Esophagus squamous epithelium (tissue), 5 donors: ENCODE measurements at places on chromosomes 13 and 19.
A peak's percentile ranks its signal among the peaks of the same experiment; 100 is the strongest.

- no peak overlapping the region for H3K4me3 ChIP-seq
- no peak for DNase-seq
- no peaks in the 10 kb centered on the region for H3K36me3 ChIP-seq
- H3K27me3 ChIP-seq = no peaks in the 10 kb centered on the region
- H3K4me1 ChIP-seq = no peaks in the 10 kb centered on the region
- no peak overlapping the region for H3K27ac ChIP-seq
These were observed 212.7 kb downstream of the DIAPH3 start for GRCh38 chr13:59951011-59951410.

DNA sequence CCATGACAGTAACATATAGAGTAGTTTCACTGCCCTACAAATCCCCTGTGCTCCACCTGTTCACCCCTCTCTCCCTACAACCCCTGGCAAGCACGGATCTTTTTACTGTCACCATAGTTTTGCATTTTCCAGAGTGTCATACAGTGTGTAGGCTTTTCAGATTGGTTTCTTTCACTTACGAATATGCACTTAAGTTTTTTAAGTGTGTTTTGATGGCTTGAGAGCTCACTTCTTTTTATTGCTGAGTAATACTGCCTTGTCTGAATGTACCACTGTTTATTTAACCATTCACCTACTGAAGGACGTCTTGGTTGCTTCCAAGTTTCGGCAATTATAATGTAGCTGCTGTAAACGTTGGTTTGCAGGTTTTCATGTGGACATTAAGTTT, 175.1 kb downstream of the ITGBL1 start:
- H3K4me1 ChIP-seq = peaks cover 4% of the 10 kb centered on the region
- no peaks in the 10 kb centered on the region for H3K27me3 ChIP-seq
- no peak overlapping the region for H3K27ac ChIP-seq
- no peak for DNase-seq

DNA sequence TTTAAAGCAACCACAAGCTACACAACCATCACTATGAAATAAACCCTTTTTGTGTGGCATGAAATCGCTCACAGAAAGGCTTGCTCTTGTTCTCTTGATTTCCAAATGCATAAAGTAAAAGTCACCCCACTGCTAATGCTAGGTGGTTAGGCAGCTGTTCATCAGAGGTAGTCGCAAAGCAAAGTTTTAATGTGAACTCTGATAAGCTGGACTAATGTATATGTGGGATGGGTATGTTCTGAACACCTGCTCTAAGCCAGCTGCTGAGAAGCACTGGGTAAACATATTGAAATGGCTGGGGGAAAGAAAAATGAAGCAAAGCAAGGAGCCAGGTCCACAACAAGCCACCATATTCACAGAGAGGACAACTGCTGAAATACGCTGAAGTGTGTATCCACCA, 142.3 kb downstream of the KLF12 start:
- H3K4me1 ChIP-seq = no peaks in the 10 kb centered on the region
- DNase-seq = no peak
- no peaks in the 10 kb centered on the region for H3K36me3 ChIP-seq

DNA sequence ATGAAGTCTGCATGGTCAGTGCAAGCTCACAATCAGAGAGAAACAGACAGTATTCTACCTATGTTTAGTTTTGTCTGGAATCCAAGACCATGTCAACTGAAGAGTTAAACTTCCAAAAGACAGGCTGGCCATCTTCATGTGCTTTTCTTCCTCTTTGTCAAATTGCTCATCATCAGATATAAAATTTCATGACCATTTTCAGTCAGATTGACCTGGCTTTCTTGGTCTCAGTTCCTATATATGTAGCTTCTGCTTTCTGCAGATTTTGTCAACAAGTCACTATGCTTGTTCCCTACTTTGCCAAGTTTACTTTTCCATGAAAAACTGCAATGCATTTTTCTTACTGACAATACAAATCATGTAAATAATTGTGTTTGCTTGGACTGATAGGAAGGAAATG, 13.9 kb downstream of the SLC46A3 start:
- H3K4me1 ChIP-seq = peaks cover 16% of the 10 kb centered on the region
- no peak for DNase-seq
- no peaks in the 10 kb centered on the region for H3K27me3 ChIP-seq
- no peak overlapping the region for H3K4me3 ChIP-seq
- H3K36me3 ChIP-seq = peaks cover 5% of the 10 kb centered on the region

DNA sequence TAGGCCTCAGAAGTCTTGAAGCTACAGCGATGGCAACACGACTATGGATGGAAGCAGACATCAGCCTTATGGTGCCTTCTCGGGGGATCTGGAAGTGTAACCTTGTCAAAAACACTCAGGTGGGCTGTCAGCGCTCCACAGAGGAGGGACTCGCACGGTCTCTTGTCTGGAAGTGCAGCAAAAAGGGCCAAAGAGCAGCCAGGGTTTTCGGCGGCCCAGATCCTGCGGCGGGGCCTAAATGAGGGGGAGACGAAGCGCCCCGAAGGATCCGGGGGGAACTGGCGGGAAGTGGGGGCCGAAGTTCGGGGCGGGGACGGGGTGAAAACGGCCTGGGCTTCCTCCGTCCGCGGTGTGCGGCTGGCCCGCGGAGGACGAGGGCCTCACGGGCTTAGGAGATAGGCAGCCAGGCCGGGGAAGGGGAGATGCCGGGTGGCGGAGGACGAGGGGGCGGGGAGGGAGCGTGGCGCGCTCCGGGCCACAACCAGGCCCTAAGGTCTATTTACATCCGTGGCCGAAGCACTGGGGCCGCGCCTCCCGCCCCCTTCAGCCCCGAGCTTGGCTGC, 637 bp downstream of the RANBP3 start:
- peak overlapping the region; percentile 97 for H3K27ac ChIP-seq
- H3K36me3 ChIP-seq = peaks cover 37% of the 10 kb centered on the region
- no peak for DNase-seq
- H3K4me3 ChIP-seq = peak overlapping the region; percentile 84
- no peaks in the 10 kb centered on the region for H3K27me3 ChIP-seq

GRCh38 chr19:18832306-18833140, 764 bp downstream of the UPF1 start:
- H3K36me3 ChIP-seq = no peaks in the 10 kb centered on the region
- H3K27me3 ChIP-seq = no peaks in the 10 kb centered on the region
- DNase-seq = no peak
- peak overlapping the region; percentile 93 for H3K27ac ChIP-seq

GRCh38 chr13:100045355-100045754, 43.5 kb upstream of the PCCA start:
- H3K27ac ChIP-seq = no peak overlapping the region
- no peak overlapping the region for H3K4me3 ChIP-seq
- DNase-seq = no peak
- H3K27me3 ChIP-seq = no peaks in the 10 kb centered on the region

DNA sequence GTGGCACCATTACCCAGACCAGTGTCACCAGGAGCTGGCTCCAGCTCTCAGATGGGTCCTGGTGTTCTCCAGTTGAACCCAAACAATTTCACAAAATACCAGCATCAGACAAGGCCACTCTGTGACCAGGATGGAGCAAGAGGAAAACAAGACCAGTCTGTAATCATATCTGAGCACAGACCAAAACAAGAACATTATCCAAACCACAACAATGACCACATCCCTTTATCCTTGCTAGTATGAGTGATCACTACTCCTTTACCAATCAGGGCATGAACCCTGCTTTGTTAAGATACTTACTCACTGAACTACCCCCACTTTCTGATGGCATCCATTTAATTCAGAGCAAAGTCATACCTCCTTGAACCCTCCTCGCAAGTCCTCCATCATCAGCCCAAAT, 145.9 kb downstream of the NUFIP1 start:
- H3K27me3 ChIP-seq = no peaks in the 10 kb centered on the region
- H3K27ac ChIP-seq = no peak overlapping the region
- H3K36me3 ChIP-seq = no peaks in the 10 kb centered on the region
- no peak for DNase-seq
- no peak overlapping the region for H3K4me3 ChIP-seq
- H3K4me1 ChIP-seq = peaks cover 2% of the 10 kb centered on the region

DNA sequence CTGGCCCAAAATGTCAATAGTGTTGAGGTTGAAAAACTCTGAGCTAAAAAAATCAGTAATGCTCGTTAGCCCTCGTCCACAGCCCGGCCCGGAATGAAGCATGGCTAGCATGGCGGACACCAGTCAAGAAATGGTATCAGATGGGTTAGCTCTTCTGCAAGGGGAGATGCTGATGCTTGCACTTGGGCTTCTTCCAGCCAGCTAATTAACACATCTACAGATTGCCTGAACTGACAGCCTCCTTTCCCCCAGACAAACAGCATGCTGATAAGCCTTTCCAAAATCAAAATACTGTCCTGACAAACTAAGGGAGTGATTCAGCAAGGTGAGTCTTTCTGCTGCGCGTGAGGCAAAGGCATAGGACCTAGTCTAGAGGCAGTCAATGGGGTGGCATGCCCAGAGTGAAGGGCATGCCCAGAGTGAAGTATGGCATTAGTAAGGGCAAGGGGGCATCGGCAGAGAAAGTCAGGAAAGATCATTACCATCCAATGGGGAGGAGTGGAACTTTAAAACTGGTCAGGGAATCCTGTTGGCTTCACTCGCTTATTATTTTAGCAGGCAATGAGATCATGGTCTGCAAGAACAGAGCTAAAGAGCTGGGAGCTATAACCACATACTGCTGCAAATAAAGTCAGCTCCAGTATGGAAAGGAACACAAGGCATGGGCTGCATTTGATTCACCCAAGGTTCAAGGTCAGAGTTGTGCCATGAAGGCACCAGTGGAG, 30.2 kb upstream of the UBE2L5 start:
- no peak for DNase-seq
- no peaks in the 10 kb centered on the region for H3K36me3 ChIP-seq
- no peak overlapping the region for H3K27ac ChIP-seq
- peaks cover 9% of the 10 kb centered on the region for H3K4me1 ChIP-seq
- no peak overlapping the region for H3K4me3 ChIP-seq

GRCh38 chr13:20173116-20173746, 12.4 kb upstream of the GJA3 start:
- no peaks in the 10 kb centered on the region for H3K36me3 ChIP-seq
- DNase-seq = no peak
- no peaks in the 10 kb centered on the region for H3K27me3 ChIP-seq
- H3K4me3 ChIP-seq = no peak overlapping the region
- no peak overlapping the region for H3K27ac ChIP-seq

GRCh38 chr19:44746946-44747738, 1.4 kb upstream of the BCL3 start:
- H3K36me3 ChIP-seq = no peaks in the 10 kb centered on the region
- peak; percentile 70 for DNase-seq
- H3K27ac ChIP-seq = peak overlapping the region; percentile 100
- H3K4me1 ChIP-seq = peaks cover 71% of the 10 kb centered on the region
- H3K4me3 ChIP-seq = peak overlapping the region; percentile 71
